ENCODE measurements at places on chromosomes 1 and 21.
A peak's percentile ranks its signal among the peaks of the same experiment; 100 is the strongest.

DNA sequence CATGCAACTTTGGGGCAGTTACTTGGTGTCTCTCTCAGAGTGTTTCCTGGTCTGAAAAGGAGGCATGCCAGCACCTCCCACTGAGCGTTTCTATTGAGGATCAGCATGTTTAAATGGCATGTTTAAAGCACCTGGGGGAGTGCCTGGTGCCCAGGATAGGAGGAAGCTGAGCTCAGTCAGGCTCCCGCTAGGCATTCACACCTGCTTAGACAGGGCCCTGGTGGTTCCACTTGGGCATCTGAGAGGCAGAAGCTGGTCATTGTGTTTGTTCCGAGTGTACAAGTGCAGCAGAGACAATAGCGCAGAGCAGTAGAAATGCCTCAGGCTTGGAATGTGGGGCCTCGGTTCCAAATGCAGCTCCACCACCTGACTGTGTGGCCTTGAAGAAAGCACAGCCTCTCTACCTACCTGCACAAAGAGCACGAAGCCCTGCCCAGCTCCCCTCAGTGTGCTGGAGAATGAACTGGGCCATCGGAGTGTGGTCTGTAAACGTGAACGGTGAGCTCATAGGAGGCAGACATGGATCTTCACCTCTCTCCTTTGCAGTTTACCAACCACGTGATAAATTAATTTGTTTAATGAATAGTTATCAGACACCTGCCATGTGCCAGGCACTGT is 20.3 kb upstream of the TMEM222 start:
- DNase-seq = no peak

- no peak for DNase-seq
Observed at GRCh38 chr1:17582124-17582774, 42.8 kb downstream of the ARHGEF10L start.

DNA sequence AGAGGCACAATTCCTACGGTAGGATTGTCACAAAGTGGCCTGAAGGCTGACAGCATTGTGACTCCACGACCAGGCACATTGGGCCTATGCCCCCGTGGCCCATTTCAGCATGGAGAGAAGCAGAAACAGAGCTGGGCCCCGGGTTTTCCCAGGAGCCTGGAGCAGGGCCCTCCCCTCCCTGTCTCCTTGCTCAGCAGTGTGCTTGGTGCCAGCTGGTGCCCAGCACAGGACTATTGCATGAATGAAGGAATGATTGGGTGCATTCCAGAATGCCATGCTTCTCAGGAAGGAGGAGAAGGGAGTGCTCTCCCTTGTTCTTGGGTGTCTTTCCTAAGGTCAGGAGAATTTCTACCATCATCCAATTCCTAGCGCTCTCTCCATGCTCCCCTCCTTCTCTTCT is 33.7 kb downstream of the IER5 start:
- no peak for DNase-seq

DNA sequence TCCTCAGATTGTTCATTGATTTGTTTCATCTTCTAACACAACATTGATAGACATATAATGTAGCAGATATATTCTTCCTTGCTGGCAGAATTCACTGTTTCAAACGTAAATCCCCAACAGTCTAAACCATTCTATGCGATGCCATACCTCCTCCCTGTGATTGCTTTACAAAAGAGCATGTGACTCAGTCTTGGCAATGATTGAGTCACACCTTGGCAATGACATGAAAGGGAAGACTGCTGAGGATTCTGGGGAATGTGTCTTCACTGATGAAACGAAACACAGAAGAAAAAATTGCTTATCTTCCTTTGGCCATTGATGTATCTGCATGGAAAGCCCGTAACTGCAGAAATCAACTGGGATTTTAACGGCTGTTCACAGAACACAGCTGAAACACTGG is 409.6 kb upstream of the ZRANB2 start:
- no peak for DNase-seq

DNA sequence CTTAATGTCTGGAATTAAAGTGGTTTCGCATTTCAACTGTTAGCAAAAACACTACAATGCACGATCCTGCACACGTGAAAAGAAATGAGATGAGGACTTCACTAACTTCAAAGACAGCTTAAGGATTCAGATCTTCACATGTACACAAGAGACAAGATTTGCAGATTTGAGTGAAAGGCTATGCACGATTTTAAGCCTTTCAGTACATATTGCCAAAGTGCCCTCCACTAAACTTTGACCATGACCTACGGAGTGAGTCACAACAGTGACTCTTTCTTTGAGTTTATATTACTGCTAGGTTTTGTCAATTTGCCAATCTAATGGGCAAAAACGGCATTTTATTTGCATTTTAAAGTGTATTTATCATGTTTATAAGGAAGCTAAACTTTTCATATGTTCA is 41.2 kb upstream of the CR1L start:
- DNase-seq = no peak

- no peak for DNase-seq
Observed at GRCh38 chr1:37288900-37289299, 185.5 kb upstream of the ZC3H12A start.

DNA sequence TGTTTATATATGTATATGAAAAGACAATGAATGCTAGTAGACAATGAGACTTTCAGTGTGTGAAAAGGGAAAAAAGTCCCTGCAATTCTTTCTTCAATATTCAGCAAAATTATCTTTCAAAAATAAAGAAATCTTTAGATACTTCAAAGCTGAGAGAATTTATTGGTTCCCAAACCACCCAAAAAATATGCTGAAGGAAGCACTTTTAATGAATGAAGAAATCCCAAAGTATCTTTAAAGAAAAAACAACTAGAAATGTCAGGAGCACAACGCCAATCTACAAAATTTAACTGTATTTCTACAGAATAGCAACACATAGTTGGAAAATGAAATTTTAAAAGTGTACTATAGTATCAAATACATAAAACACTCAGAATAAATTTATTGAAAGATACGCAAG is 142.3 kb upstream of the CHRM3 start:
- DNase-seq = no peak

DNA sequence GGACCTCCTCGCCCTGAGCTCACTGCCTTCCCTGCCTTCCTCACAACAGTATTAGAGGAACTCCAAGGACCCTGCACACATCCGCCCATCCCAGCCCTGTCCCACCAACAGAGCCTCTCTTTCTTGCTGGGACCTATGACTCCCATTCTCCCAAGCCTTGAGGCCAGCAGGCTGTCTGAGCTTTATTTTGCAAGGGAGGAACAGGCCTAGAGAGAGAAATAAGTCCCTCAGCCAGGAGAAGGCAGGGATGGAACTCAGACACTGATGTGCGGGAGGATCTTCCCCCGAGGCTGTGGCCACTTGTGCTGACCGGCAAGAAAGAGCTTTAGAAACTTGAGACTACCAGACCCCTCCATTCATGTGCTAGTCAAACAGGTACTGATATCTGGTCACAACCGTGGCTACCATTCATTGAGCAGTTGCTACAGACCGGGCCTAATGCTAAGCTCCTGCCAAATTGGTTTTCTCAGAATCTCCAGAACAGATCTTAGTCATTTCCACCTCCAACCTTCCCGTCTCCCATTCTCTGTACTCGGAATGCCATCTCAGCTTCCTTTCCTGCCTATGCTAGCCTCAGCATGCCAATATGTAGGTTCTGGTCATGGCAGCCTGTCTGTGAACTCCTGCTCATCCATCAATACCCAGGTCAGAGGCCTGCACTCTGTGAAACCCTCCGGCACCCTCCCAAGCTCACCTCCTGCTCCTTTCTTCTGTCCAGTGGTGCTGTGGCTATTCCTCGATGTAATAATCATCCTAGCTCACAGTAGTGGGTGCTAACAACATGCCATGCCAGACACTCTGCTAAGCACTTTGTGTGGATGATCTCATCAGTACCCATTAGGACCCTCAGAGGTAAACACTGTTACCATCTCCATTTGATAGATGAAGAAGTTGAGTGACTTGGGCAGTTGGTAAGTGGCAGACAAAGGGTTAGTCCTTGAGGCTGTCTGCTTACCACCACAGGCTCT is 3.8 kb downstream of the TMEM54 start:
- DNase-seq = no peak

GRCh38 chr21:34528131-34528561 is 16.1 kb upstream of the KCNE1 start:
- DNase-seq = no peak

DNA sequence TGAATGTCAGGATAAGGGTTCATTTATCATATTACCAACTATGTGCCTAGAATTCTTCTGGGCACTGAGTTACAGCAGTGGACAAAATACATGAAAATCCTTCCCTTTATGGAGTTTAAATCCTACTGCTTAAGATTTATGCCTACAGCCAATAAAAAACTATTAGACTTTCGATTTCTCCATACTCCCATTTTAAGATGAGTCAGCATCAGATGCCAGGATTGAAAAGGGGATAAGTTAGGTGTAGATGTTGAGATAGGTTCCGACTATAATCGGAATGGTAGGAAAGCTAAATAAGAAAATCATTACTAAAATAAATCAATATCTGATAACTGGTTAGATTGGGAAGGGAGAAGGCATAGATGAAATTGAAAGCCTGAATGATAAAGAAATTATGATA is 3.2 kb upstream of the COL24A1 start:
- DNase-seq = no peak

DNA sequence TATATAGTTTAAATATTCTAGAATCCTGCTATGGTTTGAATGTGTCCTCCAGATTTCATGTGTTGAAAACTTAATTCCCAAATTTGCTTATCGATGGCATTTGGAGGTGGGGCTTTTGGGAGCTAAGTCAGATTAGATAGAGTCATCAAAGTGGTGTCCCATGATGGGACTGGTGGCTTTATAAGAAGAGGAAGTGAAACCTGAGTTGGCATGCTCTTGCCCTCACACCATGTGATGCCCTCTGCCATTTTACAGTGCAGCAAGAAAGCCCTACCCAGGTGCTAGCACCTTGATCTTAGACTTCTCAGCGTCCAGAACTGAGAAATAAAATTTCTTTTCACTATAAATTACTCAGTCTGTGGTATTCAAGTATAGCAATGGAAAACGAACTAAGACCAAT is 111.3 kb downstream of the TGFB2 start:
- DNase-seq = no peak

DNA sequence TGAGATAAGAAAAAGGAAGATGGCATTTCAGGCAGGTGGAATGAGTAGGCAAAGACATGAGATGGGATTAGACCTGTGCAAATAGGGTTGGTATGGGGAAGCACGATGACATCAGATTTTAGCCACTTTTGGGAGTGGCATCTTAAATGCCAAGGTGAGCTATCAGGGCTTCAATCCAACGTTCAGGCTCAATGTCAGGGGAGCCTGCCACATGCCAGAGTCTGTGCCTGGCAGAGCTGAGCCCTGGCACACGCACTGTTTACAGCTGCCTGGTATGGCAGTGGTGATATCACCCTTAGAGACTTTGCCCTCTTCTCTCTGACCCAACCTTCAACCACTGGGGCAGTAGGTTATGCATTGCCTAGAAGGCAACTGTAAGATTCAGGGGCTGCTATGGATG is 1.1 kb upstream of the GUCA2B start:
- no peak for DNase-seq

DNA sequence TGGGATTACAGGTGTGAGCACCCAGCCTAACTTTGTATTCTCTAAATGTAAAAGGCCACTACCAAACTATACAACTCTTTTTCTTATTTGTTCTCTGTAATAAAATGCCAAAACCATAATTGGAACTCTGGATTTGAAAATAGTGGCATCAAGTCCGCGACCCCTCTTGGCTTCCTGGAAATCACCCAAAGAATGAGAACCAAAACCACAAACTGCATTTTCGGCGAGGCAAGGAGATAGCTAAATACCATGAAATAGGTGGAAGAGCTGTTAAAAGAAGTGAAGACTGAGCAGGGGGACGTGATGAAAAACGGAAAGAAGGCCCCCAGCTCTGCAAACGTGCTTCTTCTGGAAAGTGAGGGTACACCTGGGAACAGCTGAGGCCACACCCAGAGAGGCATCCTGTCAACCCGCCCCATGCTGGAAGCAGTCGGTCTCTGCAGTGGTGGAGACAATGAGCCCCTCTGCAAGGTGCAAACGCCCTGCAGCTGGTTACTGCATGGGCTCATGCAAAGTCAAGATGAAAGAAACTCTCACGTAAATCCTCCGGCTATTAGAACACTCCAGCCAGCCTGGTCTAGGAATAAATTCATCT is 22.5 kb downstream of the VPS26C start:
- DNase-seq = no peak

GRCh38 chr21:43282358-43283120 is 113.7 kb downstream of the CRYAA start:
- DNase-seq = no peak

DNA sequence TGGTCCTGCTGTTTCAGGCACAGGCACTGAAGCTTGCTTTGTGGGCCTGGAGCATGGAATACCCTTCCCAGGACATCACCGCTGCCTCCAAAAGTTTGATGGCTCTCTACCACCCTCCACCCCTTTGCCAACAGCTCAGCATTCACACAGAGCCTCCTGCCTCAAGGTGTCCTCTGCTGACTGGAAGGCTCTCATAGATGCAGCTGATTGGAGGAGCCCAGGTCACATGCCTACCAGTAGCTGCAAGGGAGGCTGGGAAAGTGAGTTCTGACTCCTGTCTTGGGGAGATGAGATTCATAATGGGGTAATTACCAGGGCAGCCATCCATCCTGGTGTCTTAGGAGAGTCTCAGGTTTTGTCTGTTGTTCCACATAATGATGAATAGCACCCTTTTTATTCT is 124.8 kb upstream of the GRIK3 start:
- peak; percentile 31 for DNase-seq

- DNase-seq = no peak
Observed at GRCh38 chr1:30948278-30948677, 39.7 kb upstream of the SDC3 start.

GRCh38 chr21:46307625-46308024 is 16.0 kb downstream of the C21orf58 start:
- DNase-seq = no peak

GRCh38 chr1:176522310-176522845 is 59.4 kb downstream of the PAPPA2 start:
- DNase-seq = no peak

GRCh38 chr1:119367432-119368124 is 1.0 kb upstream of the HAO2 start:
- DNase-seq = no peak

DNA sequence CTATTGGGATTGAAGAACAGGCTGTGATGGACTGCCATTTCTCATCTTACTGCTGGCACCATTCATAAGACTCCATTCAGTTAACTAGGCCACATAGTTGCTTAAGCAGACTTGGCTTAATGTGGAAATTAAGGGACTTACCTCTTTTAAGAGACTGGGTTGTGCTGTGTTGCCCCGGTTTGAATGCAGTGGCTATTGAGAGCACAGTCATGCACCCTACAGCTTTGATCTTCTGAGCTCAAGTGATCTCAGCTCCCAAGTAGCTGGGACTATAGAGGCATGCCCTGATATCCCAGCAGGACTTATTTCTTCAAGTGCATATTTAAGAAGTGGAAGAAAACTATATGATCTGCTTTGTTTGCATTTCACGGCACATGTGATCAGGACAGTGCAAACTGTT is 181.1 kb downstream of the RASAL2 start:
- DNase-seq = no peak

DNA sequence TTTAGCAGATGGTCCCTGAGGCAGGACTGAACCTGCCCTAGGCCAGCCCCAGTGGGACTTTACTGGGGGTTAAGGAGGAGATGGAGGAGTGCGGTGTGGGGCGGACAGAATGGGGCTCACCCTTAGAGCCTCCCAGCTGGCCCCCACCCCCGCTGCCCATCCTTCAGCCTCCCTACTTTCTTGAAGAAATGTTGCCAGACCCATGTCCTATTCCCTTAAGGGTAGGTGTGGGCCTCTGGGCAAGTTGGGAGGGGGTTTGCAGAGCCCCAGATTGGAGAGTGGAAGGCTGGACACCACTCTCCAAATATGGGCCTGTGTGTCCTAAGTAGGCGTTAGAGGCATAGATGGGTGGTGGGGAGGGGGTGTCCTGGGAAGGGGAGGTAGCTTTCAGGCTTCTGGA is 19.2 kb upstream of the EPS8L3 start:
- no peak for DNase-seq

- no peak for DNase-seq
Observed at GRCh38 chr1:244705261-244706234, 52.6 kb downstream of the DESI2 start.
